ENCODE measurements at places on chromosomes 6 and 20.

- DNase-seq, result no peak
These were observed 13.5 kb downstream of the MTG2 start for GRCh38 chr20:62196286-62196685.

DNA sequence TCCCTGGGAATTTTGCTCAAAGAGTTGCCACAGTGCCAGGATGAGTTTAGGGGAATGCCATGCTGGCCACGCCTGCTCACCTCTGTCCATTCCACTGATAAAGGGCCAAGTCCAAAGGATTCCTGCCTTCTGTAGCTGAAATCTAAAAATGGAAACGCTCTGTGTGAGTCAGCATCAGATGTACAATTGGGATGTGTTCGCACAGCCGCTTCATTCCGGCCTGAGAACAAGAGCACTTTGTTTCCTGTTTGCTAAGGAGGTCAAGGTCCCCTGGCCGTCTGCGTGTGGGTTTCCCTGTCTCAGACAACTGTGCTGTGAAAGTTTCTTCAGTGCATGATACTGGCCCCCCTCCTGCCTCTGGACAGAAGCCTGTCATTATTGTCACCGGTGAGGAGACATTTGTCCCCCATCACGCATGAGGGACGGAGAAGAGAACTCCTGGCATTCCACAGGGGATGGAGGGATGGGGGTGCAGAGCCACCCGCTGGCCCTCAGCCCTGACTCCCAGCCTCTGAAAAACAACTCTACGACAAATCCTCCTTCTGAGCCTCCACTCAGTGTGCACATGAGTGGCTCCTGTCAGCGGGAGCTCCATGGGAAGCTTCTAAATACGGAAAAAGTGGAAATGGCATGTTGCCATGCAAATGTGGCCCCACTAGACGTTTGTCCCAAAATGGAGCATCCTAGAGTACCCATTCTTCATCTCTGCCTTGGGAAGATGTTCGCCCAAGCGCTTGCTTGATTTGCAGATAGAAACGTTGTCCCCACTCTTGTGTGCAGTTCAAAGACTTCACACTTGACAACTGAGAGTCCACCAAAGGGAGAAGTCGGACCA lies 143.5 kb upstream of the AFDN start:
- DNase-seq, result no peak

- DNase-seq, result no peak
These were observed at the start of gene MRAP2 for GRCh38 chr6:84033523-84034451. TSS of gene MRAP2 (plus strand) at chr6:84033772. CDS start at chr6:84055319, 21,547 bp downstream.

DNA sequence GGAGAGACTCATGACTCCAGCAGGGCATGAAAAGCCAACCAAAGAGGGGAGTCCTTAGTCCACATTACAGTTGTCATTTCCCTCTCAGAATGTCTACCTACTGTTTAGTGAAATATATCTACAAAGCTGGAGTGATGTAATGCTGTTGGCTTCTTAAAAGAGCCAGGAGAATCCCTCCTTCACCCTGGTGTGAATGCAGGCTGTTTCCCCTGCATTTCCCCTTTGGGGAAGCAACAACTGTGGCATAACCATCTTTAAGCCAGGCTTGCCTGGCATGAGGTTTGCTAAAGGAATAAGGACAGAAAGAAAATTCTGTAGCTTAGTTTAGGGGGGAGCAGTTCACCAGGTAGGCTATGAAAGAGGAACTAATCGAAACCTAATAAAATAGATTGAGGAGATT lies 129.5 kb downstream of the CRYBG1 start:
- no peak for DNase-seq

DNA sequence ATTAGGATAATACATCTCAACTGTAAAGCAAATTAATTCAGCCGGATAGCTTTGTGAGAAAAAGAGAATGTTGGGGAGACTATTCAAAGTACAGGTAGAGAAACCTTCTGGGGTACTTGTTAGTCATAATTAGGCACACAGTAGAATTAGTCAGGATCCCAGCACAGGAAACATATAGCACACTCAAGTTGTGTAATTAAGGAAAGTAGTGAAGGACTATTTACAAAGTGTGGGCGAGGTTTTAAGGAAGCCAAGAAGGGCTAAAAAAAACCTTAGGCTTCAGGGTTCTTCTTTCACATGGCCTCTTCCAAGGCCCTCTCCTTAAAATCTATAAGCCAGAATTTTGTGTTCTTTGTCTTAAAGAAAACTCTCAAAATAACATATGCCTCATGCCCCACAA lies 126.7 kb downstream of the RTN4IP1 start:
- DNase-seq, result no peak

DNA sequence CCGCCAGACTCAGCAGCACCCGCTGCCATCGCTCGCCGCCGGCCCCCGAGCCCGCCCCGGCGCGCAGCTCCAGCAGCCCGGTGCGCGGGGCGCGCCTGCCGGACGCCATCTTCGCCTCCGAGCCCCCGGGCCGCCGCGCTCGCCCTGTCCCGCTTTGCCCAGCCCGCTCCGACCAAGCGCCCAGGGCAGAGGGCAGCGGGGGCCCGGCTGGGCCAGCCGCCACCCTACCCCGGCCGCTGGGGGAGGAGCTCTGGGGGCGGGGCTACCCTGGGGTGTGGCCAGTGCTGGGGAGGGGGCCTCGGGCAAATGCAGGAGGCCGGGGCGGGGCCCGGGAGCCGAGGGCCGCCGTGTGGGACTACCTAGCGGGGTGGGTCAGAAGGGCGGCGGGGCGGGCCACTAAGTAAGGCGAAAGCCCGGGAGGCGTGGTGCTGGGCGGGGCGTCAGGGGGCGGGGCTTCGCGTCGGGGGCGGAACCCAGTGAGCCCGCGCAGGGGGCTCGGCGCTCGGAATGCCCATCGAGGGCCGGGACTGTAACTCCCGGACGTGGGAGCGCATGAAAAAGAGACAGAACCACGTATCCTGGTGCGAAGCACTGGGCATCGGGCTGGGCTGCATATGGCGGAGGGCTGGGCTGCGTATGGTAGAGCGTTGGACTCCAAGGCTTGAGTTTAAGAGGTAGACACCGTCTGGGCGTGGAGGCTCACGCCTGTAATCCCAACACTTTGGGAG lies at the start of gene SNTA1:
SNTA1 (minus strand) TSS at position 252 of the 728 bp plus-strand sequence; CDS start at position 109, 143 bp downstream.
- DNase-seq, result peak; percentile 89

DNA sequence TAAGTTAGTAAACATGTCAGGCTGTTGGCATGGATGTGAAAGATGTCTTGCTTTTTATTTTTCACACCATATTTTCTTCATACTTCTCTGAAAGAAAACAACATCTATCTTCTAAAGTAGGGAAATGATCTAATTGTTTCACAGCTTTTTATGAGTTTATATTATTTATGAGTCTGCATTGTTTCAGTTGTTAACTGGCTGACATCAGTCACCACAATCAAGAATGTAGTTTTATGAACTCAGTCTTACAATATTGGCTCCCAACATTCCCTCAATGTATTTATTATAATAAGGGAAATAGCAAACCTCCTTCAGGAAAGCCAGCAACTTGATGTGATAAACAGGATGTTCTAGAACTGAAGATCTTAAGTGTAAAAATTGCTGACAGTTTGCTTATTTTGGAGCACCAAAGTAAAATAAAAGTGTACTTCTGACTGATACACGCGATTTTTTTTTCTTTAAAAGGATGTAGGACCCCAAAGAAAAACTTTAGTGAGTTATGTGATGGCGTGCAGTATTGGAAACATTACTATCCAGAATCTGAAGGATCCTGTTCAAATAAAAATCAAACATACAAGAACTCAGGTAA lies 106.0 kb downstream of the ADGRG6 start:
- DNase-seq, result no peak

DNA sequence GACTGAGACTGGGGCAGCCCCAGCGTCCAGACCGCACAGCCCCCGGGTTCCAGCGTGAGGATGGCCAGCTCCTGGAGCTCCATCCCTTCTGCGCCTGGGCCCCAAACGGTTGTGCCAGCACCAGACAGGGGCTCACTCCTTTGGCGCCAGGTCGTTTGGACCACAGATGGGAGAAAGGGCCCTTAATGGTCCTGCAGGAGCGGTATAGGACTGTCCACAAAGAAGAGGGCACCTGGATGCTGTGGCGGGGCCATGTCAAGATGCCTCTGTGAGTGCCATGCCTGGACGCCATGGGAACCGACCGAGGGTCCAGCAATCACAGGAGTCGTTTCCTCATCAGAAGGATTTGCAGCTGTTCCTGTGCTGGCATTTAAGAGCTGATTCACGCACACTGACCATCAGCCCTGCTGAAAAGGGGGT lies 82.7 kb downstream of the DLL1 start:
- DNase-seq, result no peak

- no peak for DNase-seq
These were observed 32.4 kb downstream of the PHACTR1 start for GRCh38 chr6:12748815-12749521.

GRCh38 chr6:22613051-22613450 lies 43.7 kb downstream of the HDGFL1 start:
- DNase-seq, result no peak

DNA sequence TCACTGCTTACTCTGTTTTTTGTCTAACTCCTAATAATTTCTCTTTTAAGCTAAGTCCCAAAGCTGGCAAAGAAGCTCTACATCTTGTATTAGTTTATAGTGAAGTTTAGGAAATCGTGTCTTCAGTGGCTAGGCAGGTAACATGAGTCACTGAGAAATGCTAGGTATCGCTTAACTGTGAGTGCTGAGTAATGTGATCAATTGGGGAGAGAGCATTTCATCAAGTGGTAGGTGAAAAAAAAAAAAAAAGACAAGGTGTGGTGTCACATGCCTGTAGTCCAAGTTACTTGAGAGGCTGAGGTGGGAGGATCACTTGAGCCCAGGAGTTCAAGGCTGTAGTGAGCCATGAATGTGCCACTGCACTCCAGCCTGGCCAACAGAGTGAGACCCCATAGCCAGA lies 125.3 kb downstream of the FAM83B start:
- DNase-seq, result no peak

GRCh38 chr6:75884822-75885221 lies 135.8 kb downstream of the MYO6 start:
- DNase-seq, result no peak

DNA sequence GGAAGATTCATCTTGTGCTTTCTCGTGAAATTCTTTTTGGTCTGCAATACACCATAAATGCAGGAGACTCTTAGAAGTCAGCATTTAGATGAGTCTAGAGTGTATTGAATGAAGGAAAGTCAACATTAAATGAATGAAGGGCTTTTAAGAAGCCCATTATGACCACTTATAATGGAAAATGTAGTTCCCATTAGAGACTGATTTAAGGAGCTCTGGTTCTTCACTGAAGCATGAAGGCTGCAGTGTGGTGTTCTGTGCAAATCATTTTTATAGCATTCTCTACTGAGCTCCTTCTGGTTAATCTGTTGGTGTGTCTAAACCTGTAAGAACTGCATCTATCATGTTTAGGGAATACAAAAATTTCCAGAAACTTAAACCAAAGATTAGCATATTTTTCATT lies 19.7 kb downstream of the NCOA7 start:
- no peak for DNase-seq

GRCh38 chr6:21199262-21199661 lies 394.3 kb upstream of the SOX4 start:
- DNase-seq, result no peak

- no peak for DNase-seq
These were observed 158.1 kb upstream of the GMDS start for GRCh38 chr6:2403546-2403945.

- DNase-seq, result no peak
These were observed 125.6 kb downstream of the ARID1B start for GRCh38 chr6:156902782-156903181.

DNA sequence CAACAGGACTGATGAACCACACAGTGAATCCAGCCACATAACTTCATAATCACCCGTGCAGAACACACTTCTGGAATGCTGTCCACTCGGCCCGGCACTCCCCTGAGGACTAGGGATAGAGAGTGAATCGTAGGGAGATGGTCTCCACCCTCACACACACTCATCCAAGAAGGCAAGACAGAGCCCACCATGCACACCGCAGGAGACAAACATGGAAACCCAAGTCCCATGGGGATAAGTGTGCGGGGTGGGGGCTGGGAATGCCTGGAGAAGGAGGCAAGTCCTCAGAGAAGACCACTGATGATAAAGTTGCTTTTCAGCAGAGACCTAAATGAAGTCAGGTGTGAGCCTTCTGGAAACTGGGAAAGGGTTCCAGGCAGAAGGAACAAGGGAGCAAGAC lies 399.2 kb upstream of the AGPAT4 start:
- DNase-seq, result no peak

GRCh38 chr6:191487-192312 lies 100.6 kb upstream of the DUSP22 start:
- no peak for DNase-seq

- DNase-seq, result no peak
These were observed 301.8 kb downstream of the TBC1D7 start for GRCh38 chr6:13026557-13026956.

GRCh38 chr20:37796121-37796520 lies 102.3 kb downstream of the CTNNBL1 start:
- no peak for DNase-seq

DNA sequence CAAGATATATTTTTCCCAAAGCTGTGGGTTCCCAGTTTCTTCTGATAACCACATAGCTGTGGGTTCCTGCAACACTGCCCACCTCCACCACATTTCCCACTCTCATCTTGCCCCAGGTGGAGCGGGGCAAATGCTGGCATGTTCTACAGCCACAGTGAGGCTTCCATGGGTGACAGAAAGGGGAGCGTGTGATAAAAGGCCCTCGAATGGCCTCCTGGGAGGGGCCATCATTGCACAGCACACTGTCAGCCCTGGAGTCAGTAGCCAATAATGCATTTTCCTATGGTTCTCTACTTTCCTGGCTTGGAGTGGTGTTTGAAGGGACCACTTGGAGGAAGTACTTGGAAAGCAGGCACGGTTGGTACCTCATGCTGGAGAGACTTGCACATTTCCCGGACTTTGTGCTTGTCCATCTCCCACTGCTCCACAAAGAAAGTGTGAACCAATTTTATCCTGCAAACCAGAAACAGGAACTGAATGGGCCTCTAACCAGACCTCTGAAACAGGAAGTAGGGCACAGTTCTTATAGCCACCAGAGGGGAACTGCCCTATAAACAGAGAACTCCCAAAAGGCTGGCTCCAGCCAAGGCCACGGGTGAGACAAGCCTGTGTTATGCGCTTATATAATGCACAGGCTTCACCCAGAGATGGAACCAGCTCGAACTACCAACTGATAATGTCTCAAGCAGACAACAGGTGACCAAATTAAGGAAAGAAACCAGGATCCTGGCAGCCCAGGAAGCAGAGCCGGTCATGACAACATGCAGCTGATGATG lies 8.6 kb downstream of the MAP3K5 start:
- DNase-seq, result no peak

- no peak for DNase-seq
These were observed 53.8 kb downstream of the PCNA start for GRCh38 chr20:5065879-5066383.

DNA sequence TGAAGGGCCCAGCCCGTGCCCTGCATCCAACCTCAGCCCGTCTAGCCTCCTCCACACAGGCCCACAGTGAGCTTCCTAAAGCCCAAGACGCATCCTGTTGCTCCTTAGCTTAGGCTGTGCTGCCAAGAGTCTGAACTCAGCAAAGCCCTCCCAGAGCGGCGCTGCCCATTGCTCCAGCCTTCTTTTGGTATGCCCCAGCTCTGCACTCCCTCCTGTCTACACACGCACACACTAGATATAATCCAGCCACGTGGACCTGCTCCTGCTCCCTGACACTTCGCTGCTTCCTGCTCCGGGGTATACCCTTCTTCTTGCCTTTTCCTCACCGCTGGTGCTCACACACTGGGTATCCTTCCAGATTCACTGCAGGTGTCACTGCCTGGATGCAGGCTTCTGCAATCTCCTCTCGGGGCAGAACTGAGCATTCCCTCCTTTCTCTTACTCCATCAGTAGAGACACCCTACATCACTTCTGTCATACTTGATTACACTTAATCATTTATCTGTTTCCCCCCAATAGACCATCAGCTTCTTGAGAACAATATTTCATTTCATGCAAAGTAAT lies 23.8 kb downstream of the GABRR2 start:
- no peak for DNase-seq

All from stimulated activated CD4-positive, alpha-beta T cell treated with anti-CD3 and anti-CD28 coated beads, Interleukin-4, amount 100 ng/mL, for 4 hours (primary cell).